ENCODE measurements at places on chromosomes 1 and 21. TPM values are rescaled to one million over a fixed set of nuclear protein-coding genes. Genes with fewer than 3 reads are reported as not detected.

Gene TNFAIP8L2
- not detected for total RNA-seq

Gene TRIM62
- total RNA-seq, result 8.3 TPM

Gene RIPPLY3
- total RNA-seq, result not detected

Gene HRNR
- not detected for total RNA-seq

Gene SPATA45
- total RNA-seq, result not detected

Gene CFAP141
- not detected for total RNA-seq

Gene C1QA
- not detected for total RNA-seq

Gene B3GALT2
- total RNA-seq, result not detected

Gene LCE2B
- not detected for total RNA-seq

Gene SLC5A9
- not detected for total RNA-seq

Gene FALEC
- total RNA-seq, result not detected

Gene NCAM2
- total RNA-seq, result 1.4 TPM

Gene OR2G6
- total RNA-seq, result not detected

Gene LAMC2
- total RNA-seq, result 4.0 TPM

Gene BARHL2
- not detected for total RNA-seq

Gene NID1
- total RNA-seq, result 87.0 TPM

Gene NCF2
- not detected for total RNA-seq

Gene ANP32E
- 57.9 TPM for total RNA-seq

Gene PTGS2
- 24.1 TPM for total RNA-seq

Gene ITLN1
- not detected for total RNA-seq

Gene GIPC2
- 9.6 TPM for total RNA-seq

Gene SMCP
- total RNA-seq, result not detected

Gene CTSS
- 5.7 TPM for total RNA-seq

Gene GUCA2B
- not detected for total RNA-seq

Gene MCOLN2
- total RNA-seq, result not detected

Gene CA14
- not detected for total RNA-seq

Gene SLAMF7
- not detected for total RNA-seq

Gene CD5L
- total RNA-seq, result not detected

Gene PRAMEF20
- total RNA-seq, result not detected

Gene GBP6
- total RNA-seq, result not detected

Gene TMEM200B
- 1.5 TPM for total RNA-seq

Gene OR14K1
- not detected for total RNA-seq

Gene SLFNL1
- total RNA-seq, result 0.39 TPM

Gene KIF2C
- 44.3 TPM for total RNA-seq

Gene VPS13D
- total RNA-seq, result 48.5 TPM

Gene EFNA3
- total RNA-seq, result 2.2 TPM

Gene TNNT2
- not detected for total RNA-seq

Gene PERM1
- total RNA-seq, result not detected

Gene ACBD6
- total RNA-seq, result 52.8 TPM

Gene TMPRSS2
- not detected for total RNA-seq
